NCI-H2171 treated with DMSO at 0.1 percent for 48 hours (cell line): ENCODE measurements at places on chromosomes 4 and X.

GRCh38 chr4:73856518-73856917 lies 3.4 kb downstream of the PF4V1 start:
- no peak for DNase-seq

- DNase-seq, result no peak
Measured at GRCh38 chr4:184268584-184269160, 51.0 kb upstream of the ENPP6 start.

GRCh38 chr4:139278912-139279759 lies 889 bp downstream of the MGARP start:
- no peak for DNase-seq

DNA sequence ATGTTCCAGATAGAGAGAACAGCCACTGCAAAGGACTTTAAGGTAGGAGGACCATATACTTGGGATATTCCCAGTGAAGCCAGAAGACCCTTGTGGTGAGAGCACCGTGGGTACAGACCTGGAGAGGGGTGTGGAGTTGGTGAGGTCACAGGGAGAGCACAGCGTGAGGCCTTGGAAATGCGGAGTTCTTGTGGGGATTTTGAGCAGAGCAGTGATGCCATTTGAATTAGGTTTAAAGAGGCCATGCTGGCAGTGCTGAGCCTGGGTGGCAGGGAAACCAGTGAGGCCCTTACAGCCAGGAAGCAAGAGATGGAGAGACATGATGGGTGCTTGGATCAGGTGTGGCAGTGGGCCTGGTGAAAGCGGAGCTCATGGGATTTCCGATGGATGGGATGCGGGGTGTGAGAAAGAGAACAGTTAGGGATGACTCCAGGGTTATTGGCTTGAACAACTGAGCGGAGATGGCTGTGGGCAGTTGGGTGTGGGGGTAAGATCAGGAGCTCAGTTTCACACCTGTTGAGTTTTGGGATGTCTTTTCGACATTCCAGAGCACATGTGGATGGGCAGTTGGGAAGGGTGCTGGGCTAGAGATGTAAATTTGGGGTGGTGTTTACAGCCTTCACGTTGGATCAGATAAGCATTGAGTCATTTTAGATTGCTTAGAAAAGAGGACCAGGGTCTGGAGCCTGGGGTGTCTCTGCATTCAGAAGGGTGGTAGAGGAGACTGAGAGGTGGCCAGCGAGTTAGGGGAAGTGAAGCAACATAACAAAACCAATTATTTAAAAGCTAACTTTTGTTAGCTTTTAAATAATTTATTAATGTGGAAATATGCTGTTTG lies 68.9 kb downstream of the TMEM131L start:
- DNase-seq, result no peak

- peak; percentile 80 for DNase-seq
Measured at GRCh38 chrX:69503782-69504625, at the start of gene NALF2. NALF2 (plus strand) TSS chrX:69504326; CDS start chrX:69505283, 957 bp downstream.

- no peak for DNase-seq
Measured at GRCh38 chr4:69322055-69322454, 41.8 kb downstream of the UGT2B28 start.

GRCh38 chr4:183362916-183363542 lies 40.8 kb upstream of the CLDN24 start:
- DNase-seq, result no peak

DNA sequence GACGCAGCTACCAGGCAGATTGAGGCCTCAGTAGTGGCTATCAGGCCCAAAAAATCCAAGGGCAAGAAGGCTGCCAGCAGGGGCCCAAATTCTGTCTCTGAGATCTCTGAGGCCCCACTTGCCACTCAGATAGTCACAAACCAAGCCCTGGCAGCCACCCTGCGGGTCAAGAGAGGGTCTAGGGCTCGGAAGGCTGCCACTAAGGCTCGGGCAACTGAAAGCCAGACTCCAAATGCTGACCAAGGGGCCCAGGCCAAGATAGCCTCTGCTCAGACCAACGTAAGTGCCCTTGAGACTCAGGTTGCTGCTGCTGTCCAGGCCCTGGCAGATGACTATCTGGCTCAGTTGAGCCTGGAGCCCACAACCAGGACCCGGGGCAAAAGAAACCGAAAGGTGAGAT lies 2.8 kb downstream of the TRO start:
- no peak for DNase-seq

- DNase-seq, result no peak
Measured at GRCh38 chr4:15716115-15716514, 13.2 kb downstream of the BST1 start.

DNA sequence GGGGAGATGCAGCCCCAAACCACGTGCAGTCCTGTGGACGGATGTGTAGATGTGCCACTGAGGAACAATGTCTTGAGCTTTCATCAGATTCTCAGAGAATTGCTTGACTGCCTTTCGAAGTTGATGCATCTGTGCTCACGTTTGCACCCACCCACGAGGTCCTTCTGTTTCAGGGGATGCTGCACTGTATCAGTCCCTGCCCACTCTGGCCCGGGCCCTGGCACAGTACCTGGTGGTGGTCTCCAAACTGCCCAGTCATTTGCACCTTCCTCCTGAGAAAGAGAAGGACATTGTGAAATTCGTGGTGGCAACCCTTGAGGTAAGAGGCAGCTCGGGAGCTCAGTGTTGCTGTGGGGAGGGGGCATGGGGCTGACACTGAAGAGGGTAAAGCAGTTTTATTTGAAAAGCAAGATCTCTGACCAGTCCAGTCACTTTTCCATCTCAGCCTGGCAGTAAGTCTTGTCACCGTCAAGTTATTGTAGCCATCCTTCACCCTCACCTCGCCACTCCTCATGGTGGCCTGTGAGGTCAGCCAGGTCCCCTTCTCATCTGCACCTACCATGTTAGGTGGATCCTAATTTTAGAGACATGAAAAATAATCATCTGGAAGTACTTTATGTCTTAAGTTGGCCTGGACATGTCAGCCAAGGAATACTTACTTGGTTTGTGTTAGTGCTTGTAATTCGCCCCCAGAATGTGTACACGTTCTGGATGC lies 36.4 kb upstream of the MSANTD1 start:
- no peak for DNase-seq

DNA sequence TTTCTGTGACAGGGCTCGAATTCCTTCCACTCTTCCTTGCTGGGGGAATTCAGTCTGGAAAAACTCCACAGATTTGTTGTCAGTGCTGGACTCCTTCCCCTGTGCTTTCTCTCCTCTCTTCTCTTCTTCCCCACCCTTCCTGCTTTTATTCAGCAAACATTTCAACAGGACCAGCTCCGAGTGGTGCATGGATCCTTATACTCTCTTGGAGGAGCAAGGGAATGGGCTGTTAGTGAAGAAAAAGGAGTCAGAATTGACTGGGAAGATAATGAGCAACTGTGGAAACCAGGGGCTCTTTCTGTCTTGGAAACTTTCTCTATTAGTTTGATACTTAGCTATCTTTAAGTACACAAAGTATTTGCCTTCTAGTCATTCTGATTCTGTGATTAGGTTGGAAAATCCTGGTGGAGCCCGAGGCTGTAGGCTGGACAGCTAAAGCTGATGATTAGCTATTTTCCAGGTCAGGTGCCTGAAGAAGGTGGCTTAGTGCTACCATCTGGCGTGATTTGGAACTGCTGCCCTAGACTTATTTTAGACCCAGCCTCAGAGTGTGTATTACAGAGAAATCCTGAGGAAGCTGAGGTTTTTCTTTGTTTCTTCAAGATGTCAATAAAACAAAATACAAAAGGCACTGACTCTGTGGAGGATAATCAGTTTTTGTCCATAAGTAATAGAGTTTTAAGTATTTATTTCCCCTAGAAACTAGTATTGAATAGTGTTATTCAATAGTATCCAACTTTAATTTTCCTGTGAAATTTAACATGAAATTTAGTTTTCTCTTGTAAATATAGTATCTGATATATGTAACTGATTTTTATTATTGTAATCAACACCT lies 38.4 kb downstream of the NAP1L5 start:
- peak; percentile 1 for DNase-seq

DNA sequence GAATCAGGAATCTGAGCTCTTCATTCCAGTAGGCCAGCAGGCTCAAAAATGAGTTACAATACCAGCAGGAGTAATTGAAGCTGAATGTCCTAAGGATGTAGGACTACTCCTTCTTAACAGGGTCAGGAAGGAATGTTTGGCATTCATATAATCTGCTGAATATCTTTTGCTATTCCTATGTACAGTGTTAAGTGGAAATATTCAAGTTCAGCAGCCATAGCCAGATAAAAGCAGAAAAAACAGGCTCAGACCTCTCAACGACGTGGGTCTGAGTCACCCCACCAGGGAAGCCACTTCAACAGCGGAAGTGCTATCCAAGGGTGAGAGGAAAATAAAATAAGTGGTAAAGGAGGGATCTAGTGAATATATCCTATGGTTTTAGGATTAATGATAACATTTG lies 577.0 kb downstream of the SPOCK3 start:
- no peak for DNase-seq

GRCh38 chr4:8847331-8847730 lies 24.3 kb downstream of the HMX1 start:
- DNase-seq, result no peak
